ENCODE measurements at places on chromosomes 5 and 9.

DNA sequence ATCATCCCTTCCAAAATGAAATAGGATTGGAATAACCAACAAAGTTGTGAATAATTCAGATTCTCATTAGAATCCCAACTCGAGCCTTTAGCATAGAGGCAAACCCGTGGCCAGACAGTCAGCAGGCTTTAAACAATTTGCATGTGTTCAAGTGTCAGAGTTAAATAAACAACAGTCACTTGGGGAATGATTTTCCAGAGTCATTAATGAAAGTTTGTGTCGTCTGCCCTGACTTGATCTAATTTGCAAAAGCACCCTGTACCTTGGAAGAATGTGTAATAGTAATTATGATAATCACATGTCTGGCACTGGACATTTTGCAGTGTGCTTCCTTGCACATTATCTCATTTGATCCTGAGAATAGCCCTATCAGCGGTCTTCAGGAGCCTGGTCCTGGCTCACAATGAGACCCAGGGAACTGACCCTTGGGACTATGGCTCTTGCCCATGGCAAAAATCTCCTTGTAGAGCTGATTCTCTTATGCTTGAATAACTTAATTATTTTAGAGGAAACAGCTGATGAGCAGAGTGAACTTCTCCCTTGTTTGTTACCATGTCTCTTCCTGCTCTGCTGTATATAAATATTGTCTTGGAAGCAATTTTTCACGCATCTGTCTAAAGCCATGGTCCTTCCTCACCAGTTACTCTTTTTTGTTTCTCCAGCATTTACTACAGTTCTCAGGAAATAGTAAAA lies 272.7 kb downstream of the NR3C1 start:
- no peak for DNase-seq

- DNase-seq: no peak
Observed at GRCh38 chr5:149410071-149410470, 31.0 kb upstream of the IL17B start.

GRCh38 chr9:18976709-18977531 lies 56.1 kb downstream of the SAXO1 start:
- DNase-seq: no peak

DNA sequence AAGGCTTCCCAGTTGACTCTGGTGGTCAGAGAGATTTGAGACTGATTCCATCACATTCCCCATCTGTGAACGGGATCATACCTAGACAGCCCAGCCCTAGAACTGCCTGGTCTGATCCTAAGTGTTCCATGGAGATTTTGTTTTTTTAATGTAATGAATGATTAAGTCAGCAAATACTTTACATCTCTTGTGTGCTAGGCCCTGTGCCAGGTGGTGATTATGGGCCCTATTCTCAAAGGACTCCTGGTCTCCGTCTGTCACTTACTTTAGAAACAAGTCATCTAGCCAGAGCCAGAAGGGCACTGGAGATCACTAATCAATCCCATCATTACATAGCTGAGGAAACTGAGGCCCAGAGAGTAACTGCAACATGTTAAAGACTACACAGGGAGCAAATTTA lies 1.1 kb upstream of the GPX3 start:
- no peak for DNase-seq

DNA sequence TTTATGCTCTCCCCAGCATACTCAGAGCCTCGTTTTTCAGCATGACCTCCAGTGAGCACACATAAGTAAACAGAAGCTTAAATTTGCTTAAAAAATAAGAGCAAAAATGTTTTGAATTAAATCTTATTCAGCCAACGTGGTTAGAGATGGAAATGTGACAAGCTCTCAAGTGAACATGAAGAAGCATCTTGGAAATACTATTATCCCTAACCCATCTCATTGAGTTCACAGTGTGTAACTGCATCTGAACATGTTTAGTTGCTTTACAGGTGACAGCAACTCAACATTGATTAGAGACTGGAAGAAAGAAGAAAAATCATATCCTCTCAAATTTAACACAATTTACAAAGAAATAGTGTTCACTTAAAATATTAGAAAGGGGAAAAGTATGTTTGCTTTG lies 1785.1 kb downstream of the MAT2B start:
- no peak for DNase-seq

DNA sequence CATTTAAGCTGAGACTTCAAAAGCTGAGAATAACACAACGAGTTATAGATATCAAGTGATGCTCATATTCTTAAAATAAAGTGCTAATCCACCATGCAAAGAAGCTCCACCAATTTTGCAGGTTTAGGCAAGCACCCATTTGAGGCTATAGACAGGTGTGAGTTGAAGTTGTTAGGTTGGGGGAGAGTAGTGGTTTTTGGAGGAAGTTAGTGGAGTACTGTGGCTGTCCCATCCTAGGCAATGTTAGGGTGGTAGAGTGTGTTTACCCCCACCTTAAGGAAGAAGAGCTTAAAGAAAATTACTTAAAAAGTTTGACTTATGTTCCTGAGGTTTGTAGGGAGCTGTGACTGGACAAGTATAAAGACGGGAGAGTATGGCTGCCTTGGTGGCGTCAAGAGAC lies 98.9 kb upstream of the MAN2A1 start:
- DNase-seq: no peak

DNA sequence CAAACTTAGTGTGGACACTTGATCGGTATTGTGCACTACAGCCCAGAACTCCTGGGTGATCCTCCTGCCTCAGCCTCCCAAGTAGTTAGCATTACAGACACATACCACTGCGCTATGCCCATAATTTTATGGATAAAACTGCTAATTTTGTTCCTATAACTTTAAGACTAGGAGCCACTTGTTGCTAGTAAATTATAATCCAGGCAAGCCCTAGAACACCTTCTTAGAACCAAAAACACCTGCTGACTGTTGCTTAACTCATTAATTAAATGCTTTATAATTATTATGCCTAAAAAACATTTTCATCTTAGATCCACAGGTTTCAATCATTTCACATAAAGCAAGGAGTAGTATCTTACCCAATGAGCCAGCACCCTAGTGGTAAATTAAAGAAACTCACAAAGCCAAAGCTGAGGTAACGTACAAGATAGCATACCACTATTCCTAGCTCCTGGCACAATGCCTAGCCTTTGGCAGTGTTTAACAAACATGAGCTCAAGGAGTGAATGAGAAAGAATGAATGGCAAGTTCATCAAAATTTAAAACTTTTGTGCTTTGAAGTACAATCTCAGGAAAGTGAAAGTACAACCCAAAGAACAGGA lies 5.4 kb downstream of the MRPS27 start:
- no peak for DNase-seq

DNA sequence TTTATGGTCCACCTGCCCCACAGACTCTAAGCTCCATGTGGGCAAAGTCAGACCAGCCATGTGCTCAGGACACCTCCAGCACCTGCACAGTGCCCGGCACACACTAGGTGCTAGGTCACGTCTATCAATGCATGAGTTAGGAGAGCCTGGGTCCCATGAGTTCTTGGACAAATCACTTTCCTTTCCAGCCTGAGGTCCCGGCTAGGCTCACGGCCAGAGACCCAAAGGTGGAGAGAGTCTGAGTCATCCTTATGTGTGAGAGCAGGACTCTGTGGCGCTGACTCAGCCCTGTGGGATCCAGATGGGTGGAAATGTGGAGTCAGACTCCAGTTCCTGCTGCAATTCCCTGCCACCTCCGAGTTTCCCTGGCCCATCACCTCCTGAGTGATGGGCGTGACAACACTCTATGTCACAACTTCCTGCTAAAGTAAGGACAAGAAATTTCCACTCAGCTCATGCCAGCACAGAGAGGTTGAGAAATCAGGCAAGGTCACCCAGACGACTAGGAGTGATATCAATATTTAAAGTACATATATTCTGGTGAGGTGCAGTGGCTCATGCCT lies 2.5 kb upstream of the ST6GALNAC4 start:
- DNase-seq: no peak

- no peak for DNase-seq
Observed at GRCh38 chr5:72378639-72379289, 58.6 kb downstream of the PTCD2 start.

DNA sequence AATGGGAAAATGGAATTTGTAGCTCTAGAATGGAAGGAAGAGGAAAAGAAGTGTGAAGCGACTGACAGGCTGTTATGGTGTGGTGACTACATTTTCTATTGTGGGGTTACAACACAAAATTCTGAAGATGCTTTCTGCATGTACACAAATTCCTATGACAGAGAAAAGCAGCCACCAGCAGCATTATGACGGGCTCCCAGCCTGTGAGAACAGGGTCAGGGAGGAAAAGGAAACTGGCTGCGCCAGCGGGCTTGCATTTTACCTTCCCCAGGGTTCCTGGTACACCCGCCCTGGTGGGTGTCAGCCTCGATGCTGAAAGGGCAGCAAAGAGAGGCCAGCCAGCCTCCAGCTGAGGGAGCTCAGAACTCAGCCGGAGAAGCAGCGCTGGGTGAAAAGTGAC lies 41.0 kb downstream of the DDX31 start:
- no peak for DNase-seq

- DNase-seq: no peak
Observed at GRCh38 chr9:98871558-98872065, 64.1 kb downstream of the GALNT12 start.

DNA sequence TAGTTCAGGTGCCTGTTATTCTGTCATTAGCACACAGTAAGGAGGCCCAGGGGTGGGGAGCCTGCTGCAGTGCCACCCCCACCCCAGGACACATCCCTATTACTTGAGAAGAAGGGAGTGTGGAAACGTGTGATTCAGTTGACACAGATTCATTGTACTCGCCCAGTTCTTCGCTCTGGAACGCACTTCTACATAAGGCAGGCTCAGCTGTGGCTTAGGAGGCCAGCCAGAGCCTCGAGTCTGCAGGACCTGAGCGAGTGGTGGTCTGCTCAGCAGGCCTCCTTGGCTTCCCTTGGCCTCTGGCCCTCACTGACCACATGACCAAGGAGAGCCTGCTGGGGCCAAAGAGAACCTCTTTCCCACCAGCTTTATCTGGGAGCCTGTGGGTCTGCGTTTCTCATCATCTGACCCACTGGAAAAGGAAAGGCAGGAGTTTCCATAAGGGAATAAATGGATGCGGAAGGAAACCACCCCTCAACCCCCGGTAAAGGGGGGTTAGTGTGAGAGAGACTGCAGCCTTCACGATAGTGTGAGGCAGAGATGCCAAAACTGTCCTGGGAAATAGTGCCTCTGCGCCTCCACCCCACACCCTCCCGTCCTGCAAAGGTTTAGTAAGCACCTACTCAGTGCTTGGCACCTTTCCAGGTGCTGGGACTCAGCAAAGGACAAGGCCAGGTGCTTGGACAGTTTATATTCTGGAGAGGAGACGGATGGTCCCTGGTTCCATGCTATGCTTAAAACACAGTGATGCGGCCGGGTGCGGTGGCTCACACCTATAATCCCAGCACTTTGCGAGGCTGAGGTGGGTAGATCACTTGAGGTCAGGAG lies 73.7 kb downstream of the PPARGC1B start:
- DNase-seq: no peak

- DNase-seq: peak; percentile 75
Observed at GRCh38 chr5:40486437-40487275, 193.1 kb upstream of the PTGER4 start.

GRCh38 chr9:33175649-33176325 lies 8.7 kb upstream of the B4GALT1 start:
- no peak for DNase-seq

DNA sequence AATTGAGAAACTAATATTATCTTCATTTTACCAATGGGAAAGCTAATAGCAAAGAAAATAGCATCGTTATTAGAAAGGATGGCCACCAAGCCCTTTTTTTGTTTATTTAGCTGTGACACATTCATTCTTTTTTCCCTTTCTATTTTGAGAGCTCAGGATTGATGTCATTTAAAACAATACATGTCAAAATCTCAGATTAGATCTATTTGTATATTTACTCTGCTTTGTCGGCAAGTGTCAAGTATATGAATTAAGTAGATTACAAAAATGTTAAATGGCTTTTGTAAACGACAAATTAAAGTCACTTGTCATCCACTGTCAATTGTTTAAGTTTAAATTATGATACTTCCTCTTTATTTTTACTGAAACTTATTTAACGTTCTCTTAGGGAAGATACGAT lies 118.9 kb downstream of the PAM start:
- DNase-seq: no peak

GRCh38 chr5:109645707-109646192 lies 44.0 kb upstream of the MAN2A1 start:
- DNase-seq: no peak

- DNase-seq: peak; percentile 24
Observed at GRCh38 chr9:131707733-131708157, 32.1 kb downstream of the RAPGEF1 start.

DNA sequence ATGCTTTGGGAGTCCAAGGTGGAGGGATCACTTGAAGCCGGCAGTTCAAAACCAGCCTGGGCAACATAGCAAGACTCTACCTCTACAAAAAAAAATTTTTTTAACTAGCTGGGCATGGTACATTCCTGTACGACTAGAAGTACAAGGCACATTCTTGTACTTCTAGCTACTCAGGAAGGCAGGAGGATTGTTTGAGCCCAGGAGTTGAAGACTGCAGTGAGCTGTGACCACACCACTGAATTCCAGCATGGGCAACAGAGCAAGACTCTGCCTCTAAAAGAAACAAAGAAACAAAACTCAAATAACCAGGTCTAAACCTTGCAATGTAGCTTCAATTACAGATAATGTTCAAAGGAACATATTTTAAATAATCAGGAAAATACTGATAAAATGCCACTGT lies 56.2 kb downstream of the SSBP2 start:
- DNase-seq: no peak

GRCh38 chr9:90175865-90176264 lies 466.8 kb downstream of the DIRAS2 start:
- DNase-seq: no peak

DNA sequence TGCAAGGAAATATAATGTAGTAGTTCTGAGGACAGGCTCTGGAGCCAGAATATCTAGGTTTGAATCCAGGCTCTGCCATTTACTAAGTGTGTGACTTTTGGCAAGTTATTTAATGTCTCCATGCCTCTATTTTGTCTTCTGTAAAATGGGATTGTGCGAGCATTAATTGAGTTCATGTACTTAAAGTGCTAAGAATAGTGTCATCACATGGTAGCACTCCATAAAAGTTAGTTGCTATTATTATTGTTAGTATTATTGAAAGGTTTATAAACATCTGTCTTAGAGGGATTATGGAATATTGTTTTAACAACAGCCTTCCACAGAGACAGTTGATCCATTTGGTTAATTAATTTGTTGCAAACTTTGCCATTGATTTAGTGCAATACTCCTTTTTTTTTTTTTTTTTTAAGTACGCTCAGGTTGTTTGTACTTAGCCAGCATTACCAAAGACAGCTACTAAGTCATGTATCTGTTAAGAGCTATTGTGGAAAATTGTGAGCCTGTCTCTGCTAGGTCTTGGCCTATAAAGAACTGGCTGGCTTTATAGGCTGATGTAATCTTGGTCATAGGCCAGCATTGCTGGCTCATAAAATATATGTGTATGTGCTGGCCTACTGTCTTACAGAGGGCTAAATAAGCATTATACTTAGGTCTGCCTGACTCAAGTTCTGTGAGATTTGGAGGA lies 174.7 kb downstream of the WDR70 start:
- no peak for DNase-seq

GRCh38 chr5:50934343-50934742 lies 267.9 kb downstream of the PARP8 start:
- DNase-seq: no peak

DNA sequence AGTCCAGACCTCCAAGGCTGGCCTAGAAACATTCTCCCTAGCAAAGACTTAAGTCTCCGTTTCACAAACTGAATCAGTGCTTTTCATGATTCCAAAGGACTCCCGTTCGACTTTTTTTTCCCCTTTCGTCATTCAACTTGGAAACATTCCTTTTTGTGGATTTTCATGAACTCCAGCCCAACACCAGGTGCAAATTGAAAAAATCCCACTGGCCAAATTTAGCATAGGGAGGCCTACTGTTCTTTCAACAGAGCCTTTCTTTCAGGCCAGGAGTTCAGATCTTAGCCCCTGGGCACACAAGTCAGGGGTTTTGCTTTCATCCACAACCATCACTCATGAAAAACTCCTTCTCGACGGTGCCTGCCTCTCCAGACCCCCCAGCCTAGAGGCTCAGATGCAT lies 285.3 kb downstream of the PIK3R1 start:
- no peak for DNase-seq
